ENCODE measurements at places on chromosomes 6 and 20.

- no peaks in the 10 kb centered on the region for H3K27me3 ChIP-seq
- no peak overlapping the region for H3K4me3 ChIP-seq
- no peak for DNase-seq
Measured at GRCh38 chr20:50838707-50839385, 44.0 kb downstream of the BCAS4 start.

DNA sequence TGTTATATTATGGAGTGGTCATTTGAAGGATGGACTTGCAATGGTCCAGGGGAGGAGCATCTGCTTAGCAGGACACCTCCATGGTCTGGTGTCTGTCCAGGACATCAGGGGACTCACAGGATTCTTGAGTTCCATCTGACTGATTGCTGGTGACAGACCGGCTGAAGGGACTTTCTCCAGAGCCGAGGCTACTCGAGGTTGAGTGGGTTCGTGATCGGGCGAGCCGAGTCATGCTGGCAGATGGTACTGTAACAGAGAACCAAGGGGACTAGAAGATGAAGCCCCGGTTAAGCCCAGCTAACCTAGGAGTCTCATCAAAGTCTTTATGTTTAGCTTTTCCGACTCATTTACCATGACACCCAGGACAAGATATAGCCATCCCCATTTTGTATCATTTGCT lies 7.5 kb upstream of the SLA2 start:
- DNase-seq: no peak
- peaks cover 19% of the 10 kb centered on the region for H3K36me3 ChIP-seq
- no peak overlapping the region for H3K27ac ChIP-seq
- peaks cover 16% of the 10 kb centered on the region for H3K4me1 ChIP-seq

DNA sequence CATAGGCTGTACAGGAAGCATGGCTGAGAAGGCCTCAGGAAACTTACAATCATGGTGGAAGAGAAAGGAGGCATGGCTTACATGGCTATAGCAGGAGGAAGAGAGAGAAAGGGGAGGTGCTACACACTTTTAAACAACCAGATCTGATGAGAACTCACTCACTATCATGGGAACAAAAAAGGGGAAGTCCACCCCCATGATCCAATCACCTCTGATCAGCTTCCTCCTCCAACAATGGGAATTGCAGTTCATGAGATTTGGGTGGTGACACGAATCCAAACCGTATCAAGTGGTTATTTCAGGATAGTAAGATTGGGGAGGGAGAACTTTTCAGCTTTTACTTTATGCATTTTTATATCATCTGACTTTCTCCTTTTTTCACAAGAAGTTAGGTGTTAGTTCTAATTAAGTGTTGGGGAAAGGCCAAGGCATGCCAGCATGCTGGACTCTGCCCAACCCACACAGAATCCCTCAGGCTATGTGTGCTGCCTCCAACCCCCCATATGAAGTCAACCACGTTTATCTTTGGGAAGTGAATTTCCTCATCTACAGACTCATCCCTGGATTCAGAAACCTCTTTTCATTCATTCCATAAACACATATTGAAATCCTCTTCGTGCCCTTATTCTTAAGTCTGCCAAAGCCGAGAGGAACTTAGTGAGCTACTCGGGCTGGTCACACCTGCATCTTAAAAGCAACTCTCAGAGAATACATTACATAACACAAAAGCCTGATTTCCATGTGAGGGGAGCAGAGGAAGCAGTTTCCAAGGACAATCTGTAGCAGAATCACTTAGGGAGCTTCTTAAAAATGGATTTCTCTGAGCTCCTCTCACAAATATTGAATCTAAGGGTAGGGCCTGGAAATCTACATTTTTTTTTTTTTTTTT lies 16.7 kb upstream of the CLIC5 start:
- no peak overlapping the region for H3K27ac ChIP-seq
- H3K27me3 ChIP-seq: peaks cover 28% of the 10 kb centered on the region
- DNase-seq: no peak
- no peaks in the 10 kb centered on the region for H3K4me1 ChIP-seq
- H3K4me3 ChIP-seq: no peak overlapping the region

- no peaks in the 10 kb centered on the region for H3K36me3 ChIP-seq
- H3K27ac ChIP-seq: no peak overlapping the region
- peaks cover 48% of the 10 kb centered on the region for H3K27me3 ChIP-seq
- H3K4me1 ChIP-seq: no peaks in the 10 kb centered on the region
Measured at GRCh38 chr6:166308769-166309589, 787 bp upstream of the PRR18 start.
